Activated T-helper 1 cell treated with anti-CD3 and anti-CD28 coated beads, Interleukin-2, amount 50 U/mL, for 16 hours (primary cell): ENCODE measurements at places on chromosomes 3 and 15.

DNA sequence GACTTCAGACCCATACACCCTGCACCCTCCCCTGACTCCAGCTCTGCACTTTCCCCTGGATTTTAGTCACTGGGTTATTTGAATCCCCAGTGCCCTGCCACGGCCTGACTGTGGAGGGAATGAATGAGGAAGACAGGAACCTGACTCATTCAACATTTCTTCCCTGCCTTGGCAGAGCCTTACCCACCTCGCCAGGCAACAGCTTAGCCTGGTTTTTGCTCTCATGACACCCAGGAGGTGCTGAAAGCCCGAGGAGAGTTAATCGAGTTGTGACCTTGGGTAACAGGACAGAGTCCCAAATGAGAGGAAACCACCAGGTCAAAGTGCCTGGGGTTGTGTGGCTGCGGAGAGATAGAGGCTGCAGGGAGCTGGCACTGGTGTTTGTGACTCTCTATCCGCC lies 128.3 kb downstream of the SMAD6 start:
- DNase-seq: no peak

GRCh38 chr3:160162440-160162839 lies 62.8 kb upstream of the C3orf80 start:
- DNase-seq: no peak

DNA sequence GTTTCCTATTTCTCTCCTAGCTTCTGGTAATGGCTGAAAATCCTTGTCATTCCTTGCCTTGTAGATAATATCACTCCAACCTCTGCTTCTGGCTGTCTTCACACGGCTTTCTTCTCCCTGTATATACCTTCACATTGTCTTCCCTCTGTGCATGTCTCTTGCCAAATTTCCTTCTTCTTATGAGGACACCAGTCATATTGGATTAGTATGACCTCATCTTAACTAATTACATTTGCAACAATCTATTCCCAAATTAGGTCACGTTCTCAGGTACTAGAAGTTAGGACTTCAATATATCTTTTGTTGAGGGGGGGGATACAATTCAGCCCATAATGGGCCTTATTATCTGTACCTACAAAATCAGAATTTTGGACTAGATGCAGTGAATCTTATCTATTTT lies 417.4 kb downstream of the PLCL2 start:
- DNase-seq: no peak

- no peak for DNase-seq
Measured at GRCh38 chr3:123525433-123525832, 59.4 kb downstream of the HACD2 start.

DNA sequence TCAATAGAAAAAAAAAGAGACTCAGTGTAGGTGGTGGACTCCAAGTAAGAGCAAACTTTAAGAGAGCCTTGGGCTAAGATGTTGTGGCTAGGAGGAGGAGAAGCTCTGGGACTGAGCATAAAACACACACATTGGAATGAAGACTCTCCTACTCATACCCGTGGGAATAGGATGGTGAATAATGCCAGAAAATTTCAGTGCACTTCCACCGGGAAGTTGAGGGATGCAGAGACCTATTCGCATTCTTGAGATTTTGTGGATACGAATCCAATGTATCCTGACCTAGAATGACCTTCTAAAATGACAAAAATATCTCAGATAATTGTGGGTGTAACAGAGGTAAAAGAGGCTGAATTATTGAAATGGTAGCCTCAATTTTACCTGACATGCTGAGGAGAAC lies 388.7 kb upstream of the SGO1 start:
- DNase-seq: no peak

GRCh38 chr3:185337231-185337816 lies 25.6 kb upstream of the MAP3K13 start:
- no peak for DNase-seq

DNA sequence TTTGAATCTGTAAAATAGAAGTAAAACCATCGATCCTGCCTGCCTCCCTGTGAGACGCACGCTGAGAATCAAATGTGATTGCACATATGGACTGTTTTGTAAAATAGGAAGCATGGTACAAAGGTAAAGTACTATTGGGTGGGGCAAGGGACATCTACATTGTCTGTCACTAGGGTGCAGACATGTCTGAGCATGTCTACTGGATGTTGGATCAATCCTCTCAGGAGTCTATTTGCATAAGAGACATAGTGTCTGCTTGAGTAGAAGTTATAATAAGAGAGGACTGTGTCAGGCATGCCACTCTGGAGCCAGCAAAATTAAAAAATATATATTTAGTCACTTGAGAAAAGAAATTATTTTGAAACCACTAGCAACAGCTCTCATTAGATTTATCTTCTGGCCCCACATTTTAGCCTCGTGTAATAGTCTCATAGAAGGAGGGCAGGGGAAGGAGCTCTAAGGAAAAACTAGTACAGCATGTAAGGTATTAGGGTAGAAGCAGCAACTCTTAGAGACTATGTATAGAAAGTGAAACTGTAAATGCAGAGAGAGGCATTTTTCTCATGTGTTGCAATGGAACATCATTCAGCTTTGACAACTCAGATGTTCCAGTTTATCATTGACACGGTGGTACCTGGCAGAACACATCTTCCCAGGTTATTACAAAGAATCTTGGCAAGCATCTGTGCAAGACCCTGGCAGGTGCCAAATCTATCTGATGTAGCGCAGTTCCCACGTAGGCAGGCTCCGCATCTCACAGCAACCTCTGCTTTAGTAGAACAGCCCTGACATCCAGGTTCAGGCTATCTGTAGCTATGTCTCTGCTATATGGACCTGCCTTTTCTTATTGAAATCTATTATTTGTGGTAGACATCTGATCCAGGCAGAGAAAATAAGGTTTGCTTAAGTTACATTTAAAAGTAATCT lies 85.2 kb upstream of the CHL1 start:
- DNase-seq: no peak

DNA sequence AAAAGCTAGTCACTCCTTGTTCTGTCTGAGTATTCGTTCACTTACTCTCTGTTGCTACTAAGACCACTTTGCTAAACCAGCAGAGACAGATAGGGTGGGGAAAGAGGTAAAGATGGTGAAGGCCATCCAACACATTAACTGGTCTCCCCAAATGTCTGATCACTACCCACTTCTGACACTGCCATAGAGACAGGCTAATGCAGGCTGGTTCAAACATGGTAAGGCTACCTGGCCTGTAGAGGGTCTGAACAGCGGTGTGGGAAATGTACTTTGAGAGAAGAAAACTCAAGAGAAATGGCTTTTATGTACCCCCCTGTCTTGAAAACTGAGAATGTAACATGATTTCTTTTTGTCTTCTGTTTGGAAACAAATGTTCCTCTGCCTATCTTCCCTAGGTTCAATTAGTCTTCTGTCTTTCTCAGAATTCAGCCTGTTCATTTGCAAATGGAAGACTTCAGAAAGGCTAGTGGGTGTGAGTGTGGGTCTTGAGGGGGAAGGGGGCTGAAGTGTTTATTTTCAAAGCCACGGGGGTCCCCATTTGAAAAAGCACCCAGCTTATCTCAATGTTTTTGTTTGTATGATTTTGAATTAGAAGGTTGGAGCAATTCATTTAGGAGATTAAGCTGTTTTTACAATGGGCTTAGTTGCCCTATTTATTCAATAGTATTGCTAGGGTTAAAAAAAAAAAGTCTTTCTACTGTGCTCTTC lies 15.8 kb downstream of the ALDH1A2 start:
- no peak for DNase-seq

- DNase-seq: no peak
Measured at GRCh38 chr3:110542552-110543150, 529.0 kb upstream of the NECTIN3 start.

DNA sequence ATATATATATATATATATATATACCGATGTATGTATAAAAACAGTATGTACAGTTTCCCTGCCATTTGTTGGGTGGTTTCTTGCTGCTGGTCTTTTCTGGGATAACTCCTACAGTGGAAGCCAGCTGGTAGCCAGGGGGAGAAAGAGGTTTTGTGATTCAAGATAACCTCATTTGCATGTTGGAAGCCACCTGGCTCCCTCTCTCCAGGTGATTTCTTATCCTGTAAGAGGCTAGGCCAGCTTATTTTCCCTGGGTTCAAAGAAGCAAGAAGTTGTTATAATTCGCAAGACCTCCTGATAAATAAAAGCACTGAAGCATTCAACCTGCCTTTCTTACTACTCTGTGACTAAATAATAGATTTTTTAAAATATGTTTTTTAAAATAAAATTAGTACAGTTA lies 443.3 kb downstream of the VGLL3 start:
- no peak for DNase-seq

GRCh38 chr15:85649372-85649771 lies 145.4 kb downstream of the KLHL25 start:
- DNase-seq: no peak

DNA sequence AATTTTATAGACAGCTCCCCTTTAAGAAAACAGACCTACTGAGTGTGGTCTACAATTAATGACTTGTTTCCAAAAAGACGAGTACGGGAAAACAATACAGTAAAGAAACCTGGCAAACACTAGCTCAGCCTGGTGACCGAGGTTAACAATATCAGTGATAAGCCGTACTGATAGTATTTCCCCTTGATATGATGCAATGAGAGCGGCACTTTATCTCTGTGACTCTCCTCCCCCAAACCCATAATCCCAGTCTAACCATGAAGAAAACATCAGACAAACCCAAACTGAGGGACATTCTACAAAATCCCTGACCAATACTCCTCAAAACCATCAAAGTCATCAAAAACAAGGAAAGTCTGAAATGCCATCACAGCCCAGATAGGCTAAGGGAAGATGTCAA lies 8.2 kb downstream of the DENND4A start:
- no peak for DNase-seq

GRCh38 chr3:190116551-190117067 lies 4.1 kb downstream of the P3H2 start:
- DNase-seq: no peak

DNA sequence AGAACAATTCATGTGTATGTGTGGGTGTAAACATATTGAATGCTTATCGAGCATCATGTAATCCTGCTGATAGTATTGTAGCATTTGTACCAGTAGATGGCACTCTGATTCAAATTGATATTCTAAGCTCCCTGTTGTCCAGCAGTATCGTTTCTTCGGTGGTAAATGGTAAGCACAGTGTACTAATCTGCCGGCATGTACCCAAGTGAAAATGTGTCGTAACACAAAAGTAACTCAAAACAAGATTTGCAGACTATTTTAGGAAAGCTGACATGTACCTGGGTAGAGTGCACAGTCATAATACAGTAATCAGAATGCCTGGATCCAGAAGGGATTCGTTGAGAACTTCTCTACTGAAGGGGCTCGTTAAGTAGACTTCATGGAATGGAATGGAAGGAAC lies 31.7 kb upstream of the MNS1 start:
- no peak for DNase-seq
